ENCODE measurements at places on chromosomes 2 and 18.
A peak's percentile ranks its signal among the peaks of the same experiment; 100 is the strongest.

DNA sequence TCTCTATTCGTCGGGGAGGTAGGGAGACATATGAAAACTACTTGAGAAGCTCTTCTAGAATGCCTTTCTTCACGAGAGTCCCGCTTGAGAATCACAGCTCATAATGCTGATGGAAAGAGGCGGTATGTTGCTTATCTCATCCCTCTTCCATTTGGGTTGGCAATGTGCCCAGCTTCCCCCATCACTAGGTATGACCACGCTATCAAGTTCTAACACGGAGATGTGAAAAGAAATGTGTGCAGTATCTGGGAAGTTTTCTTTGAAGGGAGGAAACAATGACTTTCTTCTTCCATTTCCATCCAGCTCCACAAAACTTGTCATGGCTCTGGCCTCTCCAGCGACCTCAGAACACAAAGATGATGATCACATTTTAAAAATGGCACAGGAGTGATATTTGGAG is 742.4 kb downstream of the DCDC2C start:
- no peak for DNase-seq

DNA sequence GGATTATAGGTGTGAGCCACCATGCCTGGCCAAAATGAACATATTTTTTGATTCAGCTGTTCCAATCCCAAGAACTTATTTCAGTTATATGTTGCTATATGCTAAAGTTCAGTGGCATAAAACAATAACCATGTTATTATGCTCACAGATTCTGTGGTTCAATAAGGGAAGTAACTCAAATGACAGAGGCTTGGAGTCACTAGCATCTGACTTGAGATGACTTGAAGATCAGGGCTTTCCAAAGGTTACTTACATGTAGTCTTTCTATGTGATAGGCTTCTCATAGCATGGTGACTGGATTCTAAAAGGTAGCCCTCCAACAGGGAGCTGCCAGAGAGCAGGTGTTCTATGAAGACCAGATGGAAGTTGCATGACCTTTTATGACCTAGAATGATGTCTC is 17.2 kb downstream of the CLK1 start:
- DNase-seq = no peak

DNA sequence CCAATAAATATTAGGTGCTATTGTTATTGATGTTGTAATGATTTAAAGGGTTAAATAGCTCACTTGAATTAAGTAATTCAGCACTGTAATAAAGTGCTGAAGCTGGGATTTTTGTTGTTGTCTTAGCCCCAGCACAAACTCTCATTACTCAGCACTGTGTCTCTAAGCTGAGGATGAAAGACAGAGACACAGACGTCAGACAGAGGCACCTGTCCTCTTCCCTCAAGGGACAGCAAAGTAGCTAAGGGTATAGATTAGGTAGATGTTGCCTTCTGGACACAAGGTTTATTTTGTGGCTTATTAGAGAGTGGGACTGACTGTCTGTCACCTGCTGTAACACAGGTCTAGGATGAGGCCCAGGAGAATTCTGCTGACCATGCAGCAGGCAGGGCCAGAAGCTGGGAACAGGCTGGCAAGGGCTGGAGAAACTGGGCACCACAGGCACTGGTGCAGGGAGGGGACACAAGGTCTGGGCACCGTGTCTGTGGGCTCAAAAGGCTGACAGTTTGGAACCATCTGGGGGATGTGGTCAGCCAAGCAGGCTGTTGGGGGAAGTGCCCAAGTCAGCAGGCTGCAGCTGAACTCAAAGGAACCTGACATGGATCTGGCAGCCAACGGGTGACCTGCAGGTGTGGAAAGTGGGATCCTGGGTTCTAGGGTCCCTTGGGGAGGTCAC is 20.0 kb upstream of the PTPN4 start:
- DNase-seq = no peak

DNA sequence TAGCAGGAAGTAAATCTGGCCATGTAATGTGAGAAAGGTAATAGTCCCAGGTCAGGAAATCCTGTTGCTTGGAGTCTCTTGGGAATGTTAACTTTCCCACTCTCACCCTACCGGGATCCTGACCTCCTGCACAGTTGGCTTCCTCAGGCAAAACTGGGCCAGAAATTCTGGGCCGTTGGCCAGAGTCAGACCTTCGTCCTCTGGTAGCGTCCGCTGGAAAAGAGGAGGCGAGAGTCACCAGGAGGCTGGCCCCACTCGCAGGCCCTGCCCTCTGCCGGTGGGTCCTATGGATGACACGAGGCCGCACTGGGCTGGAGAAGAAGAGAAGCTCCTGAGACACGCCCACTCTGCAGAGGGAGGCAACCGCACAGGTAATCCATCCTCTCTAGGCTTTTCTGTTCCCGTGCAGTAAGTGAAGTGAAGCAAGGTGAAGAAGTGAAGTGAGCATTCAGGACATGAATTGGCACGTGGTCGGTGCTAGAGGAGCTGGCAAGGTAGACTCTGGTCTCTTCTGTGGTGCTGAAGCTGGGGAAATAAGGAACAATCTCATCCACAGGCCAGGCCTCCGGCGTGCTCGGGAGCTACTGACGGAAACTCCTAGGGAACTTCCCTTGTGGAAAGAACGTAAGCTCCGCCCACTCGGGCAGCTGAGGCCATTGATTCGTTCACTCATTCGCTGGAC is 182.7 kb upstream of the GLI2 start:
- peak; percentile 50 for DNase-seq

DNA sequence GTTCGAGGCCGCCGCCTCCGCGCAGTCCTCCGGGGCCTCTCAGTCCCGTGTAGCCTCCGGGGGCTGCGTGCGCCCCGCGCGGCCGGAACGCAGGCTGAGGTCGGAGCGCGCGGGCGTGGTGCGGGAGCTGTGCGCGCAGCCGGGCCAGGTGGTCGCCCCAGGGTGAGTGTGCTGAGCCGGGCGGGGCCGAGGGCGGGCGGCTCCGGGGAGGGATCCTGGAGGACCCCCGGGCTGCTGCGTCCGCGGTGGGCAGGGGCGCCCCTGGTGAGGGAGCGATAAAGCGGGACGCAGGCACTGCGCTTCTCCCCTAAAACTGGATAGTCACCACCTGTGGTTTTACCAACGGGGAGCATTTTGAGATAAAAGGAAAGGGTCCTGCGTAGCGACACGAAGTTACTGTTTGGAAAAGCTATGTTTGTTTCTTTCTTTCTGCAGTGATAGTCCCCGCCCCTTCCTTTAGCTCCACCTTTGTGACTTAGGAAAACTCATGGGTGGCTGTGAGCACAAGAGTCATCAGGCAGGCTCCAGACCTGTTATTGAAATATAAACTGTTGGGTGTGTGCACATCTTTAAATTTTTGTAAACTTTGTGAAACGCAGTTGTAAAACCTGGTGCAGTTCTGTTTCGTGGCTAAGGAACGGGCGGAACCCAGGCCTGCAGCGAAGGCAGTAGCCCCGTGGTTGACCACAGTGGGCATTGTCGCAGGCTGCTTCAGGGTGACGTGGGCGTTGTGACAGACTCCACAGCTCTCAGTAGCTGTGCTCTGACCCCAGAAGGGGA is 687 bp downstream of the CTDP1 start:
- peak; percentile 71 for DNase-seq

DNA sequence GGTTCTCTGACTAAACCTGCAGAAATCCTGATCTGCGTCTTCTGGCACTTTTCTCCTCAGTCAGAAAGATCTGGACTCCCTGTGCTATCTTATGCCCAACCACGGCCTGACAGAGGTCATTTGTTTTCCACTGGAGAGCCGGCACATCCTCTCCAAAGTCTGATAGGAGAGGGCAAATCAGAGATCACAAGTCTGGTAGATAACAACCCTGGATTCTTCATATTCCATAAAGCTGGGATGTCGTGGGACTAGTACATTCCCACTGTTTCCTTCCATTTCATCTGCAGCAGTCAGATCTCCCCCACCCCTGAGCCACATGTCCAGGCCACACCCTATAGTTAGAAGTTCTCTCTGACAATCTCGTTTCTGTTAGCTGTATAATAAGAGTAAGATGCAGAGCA is 157.0 kb downstream of the MGAT5 start:
- DNase-seq = peak; percentile 94

GRCh38 chr2:85853499-85854165 is 35.2 kb downstream of the ST3GAL5 start:
- DNase-seq = no peak

- peak; percentile 19 for DNase-seq
Observed at GRCh38 chr18:55351980-55352714, 235.8 kb downstream of the TCF4 start.

All from fibroblast of villous mesenchyme (primary cell).